ENCODE measurements at places on chromosomes 2 and 18.
A peak's percentile ranks its signal among the peaks of the same experiment; 100 is the strongest.

GRCh38 chr2:19251554-19251953, 106.9 kb downstream of the OSR1 start:
- no peak for DNase-seq

GRCh38 chr2:178418426-178418825, 32.5 kb downstream of the PRKRA start:
- no peak for DNase-seq

DNA sequence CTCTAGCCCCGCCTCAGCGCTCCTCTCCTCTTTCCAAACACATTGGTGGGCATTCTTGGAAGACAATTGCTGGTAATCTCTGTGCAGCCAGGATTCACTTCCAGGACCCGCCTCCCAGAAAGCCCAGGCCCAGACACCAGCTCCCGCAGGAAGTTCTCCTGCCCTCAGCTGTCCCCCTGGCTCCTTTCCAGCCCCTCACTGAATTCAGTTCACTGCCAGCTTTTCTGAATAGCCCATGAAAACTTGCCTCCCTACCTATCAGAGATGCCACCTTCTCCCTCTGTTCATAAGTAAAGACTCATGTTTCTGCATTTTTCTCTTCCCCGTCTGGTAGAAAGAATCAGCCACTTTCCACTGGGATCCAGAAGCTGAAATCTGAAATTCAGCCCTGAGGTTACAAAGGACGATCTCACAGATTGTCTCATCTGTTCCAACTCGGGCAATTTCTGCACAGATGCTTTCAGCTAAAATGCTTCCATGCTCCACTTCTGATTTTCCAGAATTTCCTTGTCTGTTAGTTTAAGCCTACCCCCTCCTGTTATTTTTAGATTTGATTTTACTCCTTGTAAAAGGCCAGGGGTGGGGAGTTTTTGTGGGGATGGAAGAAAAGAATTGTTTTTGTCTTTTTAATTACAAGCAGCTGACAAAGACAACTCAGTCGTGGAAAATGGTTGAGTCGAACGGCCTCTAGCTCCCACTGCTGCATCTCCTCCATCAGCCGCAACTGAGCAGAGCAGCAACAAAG, 98.1 kb downstream of the SP3 start:
- no peak for DNase-seq

DNA sequence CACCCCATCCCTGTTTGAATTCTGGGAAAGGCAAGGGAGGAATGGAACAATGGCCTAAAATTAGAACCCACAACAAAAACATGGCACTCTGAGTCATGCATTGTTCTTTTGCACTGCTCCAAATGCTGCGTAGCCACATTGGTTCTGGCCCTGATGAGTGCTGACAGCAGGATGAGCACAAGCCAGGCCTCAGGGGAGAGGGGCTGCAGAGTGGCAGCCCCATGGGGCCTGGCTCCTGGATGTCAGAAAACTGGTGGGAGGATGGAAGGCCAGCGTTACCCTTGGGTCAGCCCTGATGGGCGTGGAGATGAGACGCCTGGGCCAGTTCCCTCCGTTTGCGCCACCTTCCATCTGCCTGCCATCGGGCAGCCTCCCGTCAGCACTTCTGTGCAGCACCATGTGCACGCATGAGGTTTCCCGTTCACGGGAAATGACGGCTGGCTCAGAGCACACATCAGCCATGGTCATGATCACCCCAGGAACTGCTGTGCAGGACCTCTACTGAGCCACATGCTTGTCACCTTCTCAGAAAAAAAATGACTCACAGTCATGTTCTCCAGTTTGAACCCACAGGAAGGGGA, 65.6 kb downstream of the CYP26B1 start:
- DNase-seq = no peak

- DNase-seq = no peak
Observed at GRCh38 chr2:135651717-135652116, 89.9 kb upstream of the UBXN4 start.

- no peak for DNase-seq
Observed at GRCh38 chr2:17910980-17911379, 32.5 kb downstream of the KCNS3 start.

DNA sequence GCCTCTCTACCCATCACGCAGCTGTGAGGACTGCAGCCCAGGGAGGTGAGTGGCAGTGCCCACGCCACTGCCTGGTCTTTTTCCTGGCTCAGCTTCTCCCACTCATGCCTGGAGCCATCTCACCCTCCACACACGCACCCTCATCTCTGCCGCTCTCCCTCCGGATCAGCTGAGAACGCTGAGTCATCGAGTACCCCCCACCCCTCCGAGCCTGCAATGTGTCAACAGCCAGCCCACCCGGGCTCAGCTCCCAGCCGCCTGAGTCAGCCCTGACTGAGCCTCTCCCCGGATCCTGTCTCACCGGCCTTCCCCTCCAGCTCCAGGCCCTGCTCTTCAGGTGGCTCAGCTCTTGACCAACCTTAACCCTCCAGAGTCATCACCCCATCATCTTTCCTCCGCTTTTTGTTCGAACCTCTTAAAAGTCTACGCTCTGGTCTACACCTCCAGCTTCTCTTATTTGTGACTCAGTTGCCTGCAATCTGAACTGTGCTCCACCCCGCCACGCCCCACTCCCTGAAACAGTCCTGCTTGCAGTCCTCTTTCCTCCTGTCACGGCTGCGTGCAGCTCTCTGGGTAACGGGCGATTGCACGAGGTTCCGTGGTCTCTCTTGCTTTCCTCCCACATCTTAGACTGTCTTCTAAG, 94.4 kb upstream of the ASAP2 start:
- no peak for DNase-seq

DNA sequence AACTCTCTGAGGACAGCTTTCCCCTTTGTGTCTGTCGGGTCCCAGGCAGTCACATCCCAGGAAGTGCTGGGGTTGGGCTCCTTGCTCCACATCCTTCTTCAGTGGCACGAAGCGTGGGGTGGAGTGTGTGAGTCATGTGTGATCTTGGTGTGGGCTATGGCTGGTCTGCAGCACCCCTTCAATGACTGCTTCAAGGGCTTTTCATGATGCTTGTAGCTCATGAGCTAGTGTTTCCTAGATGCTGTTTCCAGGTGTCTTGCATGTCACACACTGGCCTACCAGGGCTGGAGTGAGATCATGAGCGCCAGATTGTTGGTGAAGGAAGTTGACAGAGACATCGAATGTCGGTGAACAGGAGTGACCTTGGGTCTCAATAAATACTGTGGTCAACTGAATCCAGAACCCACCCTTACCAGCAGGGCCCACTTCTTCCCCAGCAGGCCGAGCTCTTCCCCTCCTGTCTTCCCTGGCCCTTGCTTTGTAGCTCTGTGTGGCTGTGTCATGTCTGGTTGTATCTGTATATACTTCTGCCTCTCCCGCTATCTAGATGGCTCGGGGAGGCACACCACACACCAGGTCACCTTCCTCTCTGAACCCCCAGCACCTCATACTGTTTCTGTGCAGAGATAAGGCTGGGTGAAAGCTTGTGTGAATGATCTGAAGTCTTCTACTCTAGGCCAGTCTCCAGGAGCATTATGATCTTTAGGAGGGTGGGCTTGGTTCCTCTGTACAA, 3.8 kb downstream of the C2orf92 start:
- DNase-seq = no peak

GRCh38 chr2:205636549-205637319, 45.6 kb upstream of the NRP2 start:
- DNase-seq = no peak

DNA sequence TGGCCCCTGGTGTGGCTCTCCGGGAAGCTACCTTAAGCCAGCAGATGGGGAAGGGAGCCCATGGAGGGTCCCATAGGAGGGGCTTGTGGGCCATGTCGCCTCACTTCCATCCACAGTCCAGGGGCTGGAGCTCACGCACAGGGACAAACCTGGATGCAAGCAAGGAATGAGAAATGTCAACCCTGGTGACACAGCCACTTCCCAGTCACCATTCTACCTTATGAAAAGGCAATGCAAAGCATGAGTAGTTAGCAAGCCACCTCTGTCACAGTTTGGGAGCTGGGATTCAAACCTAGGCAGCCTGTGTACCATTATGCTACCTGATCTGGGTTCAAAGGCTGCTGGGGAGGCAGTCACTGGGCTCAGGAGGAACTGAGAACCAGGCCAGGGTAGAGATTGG, 170.0 kb upstream of the KLHL29 start:
- DNase-seq = no peak

DNA sequence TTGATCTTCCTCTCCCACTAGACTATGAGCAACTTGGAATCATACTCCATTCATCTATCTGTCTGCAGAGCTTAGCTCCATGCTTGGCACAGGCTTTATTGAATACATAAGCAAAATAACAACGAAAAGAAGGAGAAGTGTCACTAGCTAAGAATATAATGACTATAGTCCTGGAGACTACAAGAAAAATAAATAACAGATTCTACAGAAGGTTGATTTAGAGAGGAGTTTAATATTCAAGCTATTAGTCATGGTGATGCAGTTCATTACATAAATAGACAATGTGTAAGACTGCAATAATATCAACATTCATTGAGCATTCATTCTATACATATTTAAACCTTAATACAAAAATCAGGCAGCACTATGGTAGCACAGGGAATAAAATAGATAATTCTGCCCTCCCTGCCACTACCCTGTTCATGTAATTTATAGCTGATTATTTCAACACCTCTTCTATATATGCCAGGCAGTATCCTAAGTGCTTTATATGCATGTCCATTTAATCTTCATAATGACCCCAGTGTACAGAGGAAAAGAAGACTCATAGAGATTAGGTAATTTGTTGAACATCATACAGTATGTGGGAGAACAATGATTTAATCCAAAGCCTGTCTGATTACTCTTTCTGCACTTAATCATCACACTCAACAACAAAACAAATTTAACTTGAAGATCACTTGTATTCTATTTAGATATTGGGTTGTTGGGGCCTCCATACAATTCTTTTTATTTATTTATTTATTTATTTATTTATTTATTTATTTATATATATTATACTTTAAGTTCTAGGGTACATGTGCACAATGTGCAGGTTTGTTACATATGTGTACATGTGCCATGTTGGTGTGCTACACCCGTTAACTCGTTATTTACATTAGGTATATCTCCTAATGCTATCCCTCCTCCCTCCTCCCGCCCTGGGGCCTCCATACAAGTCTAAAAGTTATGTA, 165.3 kb downstream of the RNF152 start:
- no peak for DNase-seq

GRCh38 chr2:64311948-64312621, 141.9 kb upstream of the LGALSL start:
- DNase-seq = peak; percentile 75

All from left colon (tissue), 2 donors.